ENCODE measurements at places on chromosomes 16 and 17. TPM values are rescaled to one million over a fixed set of nuclear protein-coding genes. Genes with fewer than 3 reads are reported as not detected.
A peak's percentile ranks its signal among the peaks of the same experiment; 100 is the strongest.

GRCh38 chr16:27959914-27960313 is 103.6 kb downstream of the GSG1L start:
- DNase-seq: no peak

DNA sequence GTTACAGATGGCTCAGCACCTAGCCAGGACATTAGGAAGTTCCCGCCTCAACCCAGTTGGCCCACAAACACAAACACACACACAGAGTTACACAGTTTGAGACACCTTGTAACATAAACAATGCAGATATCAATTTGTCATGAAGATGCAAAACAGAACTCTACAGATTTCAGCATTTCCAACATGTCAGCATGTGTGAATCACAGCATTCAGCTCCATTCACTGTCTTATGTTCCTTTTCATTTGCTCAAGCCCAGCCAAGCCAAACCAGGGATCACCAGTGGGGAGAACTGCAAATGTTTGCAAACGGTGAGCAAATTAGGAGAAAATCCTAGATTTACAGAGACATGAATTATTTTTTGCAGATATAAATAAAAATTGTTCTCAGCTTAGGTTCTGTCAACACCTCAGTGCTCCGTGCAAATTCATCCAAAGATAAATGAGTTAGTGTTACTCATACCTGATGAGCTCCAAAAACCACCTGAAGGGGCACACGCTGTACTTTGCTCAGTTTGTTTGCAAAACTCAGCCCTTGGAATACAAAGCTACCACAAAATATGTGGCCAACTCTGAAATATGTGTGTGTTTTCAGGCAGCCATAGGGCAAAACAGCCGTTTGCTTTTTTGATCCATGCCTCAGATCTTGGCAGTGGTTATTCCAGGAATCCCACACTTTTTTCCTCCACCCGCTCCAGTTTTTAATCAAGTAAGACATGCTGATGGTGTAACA is 16.3 kb upstream of the COX10 start:
- no peak for DNase-seq

GRCh38 chr17:42852351-42852750 is 1.4 kb downstream of the AOC3 start:
- DNase-seq: no peak

C1QTNF8 gene
- total RNA-seq: not detected

STX8 gene
- 22.6 TPM for total RNA-seq

TMEM114 gene
- total RNA-seq: not detected

KCNJ2 gene
- total RNA-seq: 0.70 TPM

DNA sequence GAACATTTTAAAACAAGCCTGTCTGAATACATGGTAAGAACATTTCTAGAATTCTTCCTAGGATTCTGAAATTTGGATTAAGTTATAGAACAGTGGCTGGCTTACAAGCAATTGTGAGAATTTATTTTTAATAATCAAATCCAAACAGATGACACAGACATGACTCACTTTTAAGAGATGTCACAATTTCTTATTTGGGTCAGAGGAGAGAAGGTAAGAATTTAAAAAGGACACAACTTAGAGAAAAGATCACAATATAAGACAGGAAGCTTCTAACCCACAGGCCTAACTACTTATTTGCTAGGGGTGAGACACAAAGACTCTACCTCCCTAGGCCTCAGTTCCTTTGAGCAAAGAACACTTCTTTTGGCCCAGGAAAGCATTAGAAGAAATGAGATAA is 32.7 kb downstream of the ZZEF1 start:
- no peak for DNase-seq

GRCh38 chr16:2779151-2779920 is 2.3 kb upstream of the ELOB start:
- no peak for DNase-seq

DNA sequence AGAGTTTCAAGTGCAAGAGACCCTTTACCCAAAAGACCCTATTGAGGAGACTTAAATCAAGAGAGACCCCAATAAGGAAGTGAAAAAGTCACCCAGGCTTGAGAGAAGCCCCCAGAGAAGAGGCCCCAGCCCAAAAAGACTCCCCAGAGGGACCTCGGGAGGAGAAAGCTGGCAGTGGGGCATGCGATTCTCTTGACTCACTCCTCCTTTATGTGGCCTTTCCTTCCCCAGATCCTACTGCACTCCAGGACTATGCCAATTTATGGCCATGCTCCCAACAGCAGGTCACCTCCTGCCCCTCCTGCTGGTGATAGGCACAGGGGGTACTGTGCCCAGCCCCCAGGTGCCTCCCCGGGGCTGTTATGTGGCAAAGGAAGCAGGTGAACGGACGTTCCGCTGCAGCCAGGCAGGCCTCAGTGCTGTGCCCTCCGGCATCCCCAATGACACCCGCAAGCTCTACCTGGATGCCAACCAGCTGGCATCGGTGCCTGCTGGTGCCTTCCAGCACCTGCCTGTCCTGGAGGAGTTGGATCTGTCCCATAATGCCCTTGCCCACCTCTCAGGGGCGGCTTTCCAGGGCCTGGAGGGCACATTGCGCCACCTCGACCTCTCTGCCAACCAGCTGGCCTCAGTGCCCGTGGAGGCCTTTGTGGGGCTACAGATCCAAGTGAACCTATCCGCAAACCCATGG is 16.3 kb downstream of the LRRC3C start:
- no peak for DNase-seq

GRCh38 chr17:37761059-37761458 is 16.2 kb upstream of the HNF1B start:
- no peak for DNase-seq

DNA sequence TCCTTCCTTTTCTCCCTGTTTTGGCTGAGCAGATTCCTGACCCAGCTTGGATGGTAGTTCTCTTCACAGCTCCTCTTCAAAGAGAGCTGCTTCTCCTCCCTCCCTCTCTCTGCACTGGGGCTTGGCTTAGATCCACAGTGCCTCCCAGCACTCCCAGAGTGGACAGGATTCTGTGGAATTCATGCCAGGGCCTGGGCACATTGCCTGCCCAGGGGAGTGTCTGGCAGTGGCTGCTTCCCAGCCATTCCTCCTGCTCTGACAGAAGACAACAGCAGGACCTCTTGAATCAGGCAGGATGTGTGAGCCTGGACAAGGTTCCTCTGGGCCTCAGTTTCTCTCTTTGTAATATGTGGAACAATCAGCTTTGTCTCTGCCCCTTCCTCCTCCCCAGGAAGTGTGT is 4.5 kb upstream of the MMP28 start:
- no peak for DNase-seq

LCAT gene
- 33.3 TPM for total RNA-seq

- DNase-seq: no peak
These were observed 716 bp upstream of the HIC1 start for GRCh38 chr17:2054262-2054511.

DNA sequence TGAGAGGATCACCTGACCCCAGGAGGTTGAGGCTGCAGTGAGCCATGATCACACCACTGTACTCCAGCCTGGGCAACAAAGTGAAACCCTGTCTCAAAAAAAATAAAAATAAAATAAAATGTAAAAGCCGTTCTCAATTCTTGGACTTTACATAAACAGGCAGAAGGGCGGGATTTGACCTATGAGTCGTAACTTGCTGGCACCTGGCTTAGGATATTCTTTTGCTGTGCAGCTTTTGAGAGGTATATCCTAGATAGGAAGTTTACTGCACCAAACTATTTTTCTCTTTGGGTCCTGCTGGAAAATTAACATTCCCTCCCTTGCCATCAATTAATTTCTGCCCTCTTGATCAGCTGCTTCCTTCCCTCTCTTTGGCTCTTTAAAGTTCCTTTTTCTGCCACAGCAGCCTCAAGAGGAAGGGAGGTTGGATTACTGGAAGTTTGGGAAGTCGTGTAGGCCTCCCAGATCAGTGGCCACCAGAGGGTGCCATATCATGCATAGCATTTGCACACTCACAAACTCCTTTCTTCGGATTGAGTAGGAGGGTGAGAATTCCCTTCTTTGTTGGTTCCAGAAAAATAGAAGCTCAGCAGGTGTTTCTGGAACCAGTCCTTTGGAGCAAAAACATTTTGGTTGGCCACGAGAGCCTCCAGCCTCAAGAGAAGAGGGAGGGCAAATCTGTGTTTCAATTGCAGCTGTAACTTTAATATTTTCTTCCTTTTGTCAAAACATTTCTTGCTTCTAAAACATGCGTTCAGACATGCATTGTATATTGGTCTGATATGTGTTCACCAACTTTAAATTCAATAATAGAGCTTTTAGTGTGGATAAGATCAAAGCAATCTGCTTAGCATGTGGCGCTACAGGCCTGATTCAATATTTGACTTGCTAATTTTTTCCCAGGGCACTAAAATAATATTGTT is 147.3 kb downstream of the CCDC182 start:
- DNase-seq: peak; percentile 60

DNA sequence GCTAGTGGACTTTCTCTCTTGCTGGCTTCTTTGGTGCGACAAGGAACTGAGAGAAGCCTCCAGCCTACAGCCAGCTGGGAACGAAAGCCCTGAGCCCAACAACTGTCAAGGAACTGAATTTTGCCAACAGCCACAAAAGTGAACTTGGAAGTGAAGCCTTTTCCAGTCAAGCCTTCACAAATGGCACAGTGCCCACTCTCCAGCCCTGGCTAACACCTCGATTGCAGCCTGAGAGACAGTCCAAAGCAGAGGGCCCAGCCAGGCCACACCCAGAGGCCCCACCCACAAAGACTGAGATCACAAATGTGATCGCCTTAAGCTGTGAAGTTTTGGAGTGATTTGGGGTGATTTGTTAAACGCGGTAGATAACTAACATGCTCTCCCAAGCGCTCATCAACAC is 244.6 kb upstream of the SDK2 start:
- no peak for DNase-seq

ABCA6 gene
- total RNA-seq: 1.8 TPM

- no peak for DNase-seq
These were observed 15.3 kb downstream of the LCMT1 start for GRCh38 chr16:25126820-25127232.

SPATA33 gene
- total RNA-seq: 29.1 TPM

- no peak for DNase-seq
These were observed 76.0 kb downstream of the VMP1 start for GRCh38 chr17:59783221-59784047.

- DNase-seq: no peak
These were observed 298.2 kb upstream of the C16orf82 start for GRCh38 chr16:26768385-26769010.

DNA sequence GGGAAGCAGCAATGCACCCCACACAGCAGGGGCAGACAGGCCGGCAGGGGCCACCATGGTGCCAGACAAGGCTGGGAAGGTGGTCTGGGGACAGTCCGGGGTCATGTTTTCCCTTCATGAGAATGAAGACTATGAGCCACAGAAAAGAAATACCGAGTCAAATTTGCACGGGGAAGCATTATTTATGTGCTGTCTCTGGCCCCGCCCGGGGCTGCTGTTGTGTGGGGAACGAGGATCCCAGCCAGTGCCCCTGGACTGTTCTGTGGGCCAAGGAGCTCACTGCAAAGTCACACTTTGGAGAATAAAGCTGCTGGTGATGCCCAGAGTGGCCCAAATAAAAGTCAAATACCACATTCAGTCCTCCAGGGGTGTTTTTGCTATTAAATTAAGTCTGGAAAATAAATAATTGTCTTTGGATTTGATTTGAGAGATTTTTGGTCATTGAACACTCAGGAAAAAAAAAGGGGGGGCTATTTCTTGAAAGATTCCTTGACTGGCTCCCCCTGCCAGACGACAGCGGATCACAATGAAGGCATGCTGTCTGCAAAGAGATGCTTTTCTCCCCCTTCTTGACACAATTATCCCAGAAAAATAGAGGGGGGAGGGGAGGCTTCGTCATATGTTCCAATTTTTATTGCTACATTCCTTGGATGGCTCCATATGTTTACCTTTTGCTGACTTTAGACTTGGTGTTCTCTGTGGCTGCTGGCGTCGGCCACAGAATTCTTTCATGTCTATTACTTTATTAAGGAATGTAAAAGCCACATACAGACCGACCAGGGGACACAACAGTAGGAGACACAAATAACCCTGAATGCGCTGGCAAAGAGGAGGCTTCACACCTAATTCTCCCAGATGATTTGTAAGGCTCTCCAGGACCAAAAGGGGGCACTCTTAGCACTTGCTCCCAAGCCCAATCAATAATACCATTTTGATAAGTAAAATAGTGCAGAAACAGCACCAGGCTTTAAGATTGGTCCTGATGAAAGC is 27.1 kb upstream of the ANKFN1 start:
- DNase-seq: peak; percentile 67

BCL6B gene
- not detected for total RNA-seq

GRCh38 chr17:62994931-62995330 is 28.9 kb downstream of the TANC2 start:
- DNase-seq: no peak

IRX5 gene
- total RNA-seq: 27.7 TPM

TLCD1 gene
- total RNA-seq: 31.7 TPM

GRCh38 chr16:80993307-80993706 is 13.4 kb downstream of the CMC2 start:
- peak; percentile 84 for DNase-seq

DNA sequence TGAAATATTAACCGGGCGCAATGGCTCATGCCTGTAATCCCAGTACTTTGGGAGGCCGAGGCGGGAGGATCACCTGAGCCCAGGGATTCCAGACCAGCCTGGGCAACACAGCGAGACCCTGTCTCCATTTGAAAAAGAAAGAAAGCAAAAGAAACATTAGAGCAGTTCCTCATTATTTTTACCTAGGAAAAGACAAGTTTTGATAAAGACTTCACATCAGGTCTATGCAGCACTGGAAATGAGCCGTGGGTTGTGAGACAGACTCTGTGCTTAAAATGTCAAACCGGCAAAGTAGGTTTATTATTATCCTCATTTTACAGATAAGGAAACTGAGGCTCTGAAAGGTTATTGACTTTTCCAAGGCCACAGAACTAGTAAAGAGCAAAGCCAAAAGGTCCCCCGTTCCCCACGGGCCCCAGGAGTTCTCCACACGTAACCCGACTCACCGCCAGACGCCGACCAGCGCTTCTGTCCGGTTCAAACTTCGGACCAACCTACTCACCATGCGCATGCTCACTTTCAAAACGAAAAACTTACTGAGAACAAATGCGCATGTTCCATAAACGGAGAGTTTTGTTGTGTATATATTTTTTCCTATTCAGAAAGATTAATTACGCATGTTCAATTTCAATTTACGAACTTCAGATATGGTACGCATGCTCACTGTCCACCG is 356 bp downstream of the TUBD1 start:
- DNase-seq: no peak

GRCh38 chr16:83301971-83302370 is 505.8 kb upstream of the HSBP1 start:
- no peak for DNase-seq

GRCh38 chr17:68184816-68185436 is 62.9 kb upstream of the AMZ2 start:
- DNase-seq: no peak

DNA sequence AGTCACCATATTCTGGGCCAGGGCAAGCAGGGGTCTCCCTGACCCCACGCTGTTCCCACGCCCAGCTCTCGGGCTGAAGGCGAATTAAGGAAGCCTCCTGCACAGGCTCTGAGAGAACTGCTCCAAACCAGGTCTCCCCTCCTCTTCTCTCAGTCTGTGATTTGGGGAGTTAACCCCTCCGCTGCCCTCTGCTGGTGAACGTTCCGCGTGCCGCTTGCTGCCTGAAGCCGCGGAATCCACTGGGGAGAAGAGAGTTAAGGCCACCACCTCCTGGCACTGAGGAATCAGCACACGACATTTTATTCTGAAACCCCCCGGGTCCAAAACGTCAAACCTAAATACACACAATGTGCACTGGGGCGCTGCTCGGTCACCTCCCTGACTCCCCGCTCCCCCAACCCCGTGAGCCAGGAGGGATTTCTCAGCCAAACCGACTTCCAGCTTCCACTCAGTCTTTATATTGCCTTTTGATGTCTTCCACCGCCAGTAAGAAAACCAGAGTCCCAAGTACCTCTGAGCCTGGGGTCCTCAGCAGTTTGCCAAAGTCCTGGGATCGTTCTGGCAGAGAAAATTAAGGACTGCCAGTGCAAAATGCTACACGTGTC is 54.4 kb upstream of the RCVRN start:
- peak; percentile 44 for DNase-seq
